Endothelial cell of umbilical vein (primary cell): ENCODE measurements at places on chromosomes 12 and 14. TPM values are rescaled to one million over a fixed set of nuclear protein-coding genes. Genes with fewer than 3 reads are reported as not detected.

CDKL1 gene
- total RNA-seq = 9.7 and 14.2 TPM in 2 replicates

CMTM5 gene
- not detected in 2 replicates for total RNA-seq

NTF3 gene
- total RNA-seq = not detected in 2 replicates

NEUROD4 gene
- total RNA-seq = not detected in 2 replicates

MYO1H gene
- not detected in 2 replicates for total RNA-seq

LRRK2 gene
- 1.3 and 2.2 TPM in 2 replicates for total RNA-seq

LALBA gene
- total RNA-seq = not detected in 2 replicates

KLRC1 gene
- not detected in 2 replicates for total RNA-seq

NCKAP5L gene
- 46.1 and 52.1 TPM in 2 replicates for total RNA-seq

TCL1A gene
- not detected in 2 replicates for total RNA-seq

SSTR1 gene
- total RNA-seq = 1.2 and 1.4 TPM in 2 replicates

HHIPL1 gene
- 2.0 and 2.1 TPM in 2 replicates for total RNA-seq

RTRAF gene
- total RNA-seq = 225 and 237 TPM in 2 replicates

MMP19 gene
- total RNA-seq = 0.31 and 0.78 TPM in 2 replicates

BMP4 gene
- 201 and 238 TPM in 2 replicates for total RNA-seq

SCN8A gene
- total RNA-seq = 20.2 and 20.4 TPM in 2 replicates

ARHGAP9 gene
- 0.38 TPM in 1 of 2 replicates, not detected in the other for total RNA-seq

TBC1D30 gene
- 4.4 and 7.4 TPM in 2 replicates for total RNA-seq

GDF3 gene
- 4.1 and 5.0 TPM in 2 replicates for total RNA-seq

IL26 gene
- not detected in 2 replicates for total RNA-seq

RAD51AP1 gene
- total RNA-seq = 23.1 and 23.4 TPM in 2 replicates

RAB15 gene
- 24.9 and 26.7 TPM in 2 replicates for total RNA-seq

ANKRD33 gene
- total RNA-seq = 0.95 and 1.2 TPM in 2 replicates

APAF1 gene
- total RNA-seq = 32.1 and 35.2 TPM in 2 replicates

CIROP gene
- not detected in 2 replicates for total RNA-seq

AKAP3 gene
- 0.62 TPM in 1 of 2 replicates, not detected in the other for total RNA-seq

SLC5A8 gene
- not detected in 2 replicates for total RNA-seq

NDRG2 gene
- not detected in 2 replicates for total RNA-seq

C12orf60 gene
- total RNA-seq = 1.1 and 1.3 TPM in 2 replicates

BEGAIN gene
- 0.46 and 0.49 TPM in 2 replicates for total RNA-seq

RNASE7 gene
- total RNA-seq = not detected in 2 replicates

FOXN4 gene
- total RNA-seq = not detected in 2 replicates

OR10AD1 gene
- not detected in 2 replicates for total RNA-seq

CLEC1A gene
- 22.5 and 24.2 TPM in 2 replicates for total RNA-seq

ATXN7L3B gene
- 25.0 and 25.9 TPM in 2 replicates for total RNA-seq

RNASE4 gene
- 6.9 and 8.7 TPM in 2 replicates for total RNA-seq

FAM90A1 gene
- total RNA-seq = not detected in 2 replicates

FAM181A gene
- not detected in 2 replicates for total RNA-seq

SOAT2 gene
- not detected in 2 replicates for total RNA-seq

TAS2R14 gene
- 3.0 and 4.2 TPM in 2 replicates for total RNA-seq

ZBTB39 gene
- total RNA-seq = 8.1 and 8.5 TPM in 2 replicates

EIF2S3B gene
- total RNA-seq = 0.44 and 0.55 TPM in 2 replicates

PZP gene
- 0.84 and 0.88 TPM in 2 replicates for total RNA-seq

ATG101 gene
- 41.6 and 43.3 TPM in 2 replicates for total RNA-seq

SMIM41 gene
- not detected in 2 replicates for total RNA-seq

ATL1 gene
- total RNA-seq = 2.8 and 5.1 TPM in 2 replicates

ZNF219 gene
- 12.8 and 15.2 TPM in 2 replicates for total RNA-seq

CCDC197 gene
- total RNA-seq = not detected in 2 replicates

GLIPR1L2 gene
- total RNA-seq = not detected in 2 replicates

KRT4 gene
- not detected in 2 replicates for total RNA-seq
